Activated CD4-positive, alpha-beta T cell treated with anti-CD3 and anti-CD28 coated beads for 1 hour (primary cell): ENCODE measurements at places on chromosomes 5 and 9.

- DNase-seq: no peak
These were observed 83.2 kb upstream of the FST start for GRCh38 chr5:53397141-53397757.

GRCh38 chr5:105101577-105101976, 1539.0 kb upstream of the NUDT12 start:
- no peak for DNase-seq

DNA sequence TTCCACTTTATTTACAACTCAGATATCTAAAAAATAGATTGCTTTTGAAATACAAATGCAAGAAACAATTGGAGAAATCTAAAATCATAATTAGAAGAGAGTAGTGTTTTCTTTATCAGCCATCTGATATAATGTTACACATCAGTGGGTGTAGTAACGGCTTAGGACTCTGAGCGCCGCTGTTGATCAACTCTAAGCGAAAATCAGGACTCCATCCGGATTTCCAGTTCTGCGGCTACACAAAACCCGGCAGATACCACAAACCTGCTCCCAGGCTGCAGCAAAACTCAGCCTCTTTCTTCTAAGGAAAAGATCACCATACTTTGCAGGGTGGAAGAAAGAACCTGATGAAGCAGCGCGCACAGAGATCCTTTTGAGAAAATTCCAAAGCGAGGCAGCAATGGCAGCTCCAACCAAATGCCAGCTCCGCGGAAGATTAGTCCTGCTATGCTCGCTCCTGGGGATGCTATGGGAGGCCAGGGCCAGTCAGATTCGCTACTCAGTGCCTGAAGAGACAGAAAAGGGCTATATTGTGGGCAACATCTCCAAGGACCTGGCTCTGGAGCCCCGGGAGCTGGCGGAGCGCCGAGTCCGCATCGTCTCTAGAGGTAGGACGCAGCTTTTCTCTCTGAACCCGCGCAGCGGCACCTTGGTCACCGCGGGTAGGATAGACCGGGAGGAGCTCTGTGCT, at the start of gene PCDHGA9:
Gene PCDHGA9 (plus strand): TSS at position 226 of the 691 bp plus-strand sequence. CDS start 175 bp downstream, at position 401.
- DNase-seq: no peak

DNA sequence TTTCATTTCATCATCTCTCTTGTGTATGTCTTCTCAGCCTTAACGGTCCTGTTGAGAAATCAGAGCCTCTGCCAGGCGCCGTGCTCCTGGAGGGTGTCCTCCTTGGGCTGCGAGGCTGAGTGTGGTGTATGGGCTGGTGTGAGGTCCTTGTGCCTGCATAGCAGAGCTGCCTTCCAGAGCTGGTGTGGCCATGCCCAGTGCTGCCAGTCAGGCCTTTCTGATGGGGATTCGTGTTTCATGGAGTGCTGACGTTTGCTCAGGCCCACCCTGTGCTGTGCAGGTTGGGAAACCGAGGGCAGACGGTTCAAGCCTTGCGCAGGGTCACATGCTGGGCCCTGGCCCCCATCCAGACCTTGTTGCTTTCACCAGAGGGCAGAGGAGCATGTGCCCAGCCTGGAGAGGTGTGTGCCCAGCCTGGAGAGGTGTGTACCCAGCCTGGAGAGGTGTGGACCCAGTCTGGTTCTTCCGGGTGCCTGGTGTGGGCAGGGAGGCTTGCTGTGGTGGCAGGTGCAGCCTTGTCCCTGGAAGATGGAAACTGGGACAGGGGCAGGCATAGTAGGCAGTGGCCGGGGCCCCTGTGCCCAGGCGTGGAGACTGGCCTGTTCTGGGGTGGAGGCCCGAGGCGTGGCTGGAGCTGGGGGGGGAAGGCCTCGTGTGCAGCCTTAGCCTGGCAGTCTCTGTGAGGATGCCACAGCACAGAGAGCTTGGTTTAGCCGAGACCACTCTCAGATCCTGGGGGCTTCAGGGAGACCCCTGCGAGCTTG, 84.0 kb downstream of the RXRA start:
- DNase-seq: no peak

DNA sequence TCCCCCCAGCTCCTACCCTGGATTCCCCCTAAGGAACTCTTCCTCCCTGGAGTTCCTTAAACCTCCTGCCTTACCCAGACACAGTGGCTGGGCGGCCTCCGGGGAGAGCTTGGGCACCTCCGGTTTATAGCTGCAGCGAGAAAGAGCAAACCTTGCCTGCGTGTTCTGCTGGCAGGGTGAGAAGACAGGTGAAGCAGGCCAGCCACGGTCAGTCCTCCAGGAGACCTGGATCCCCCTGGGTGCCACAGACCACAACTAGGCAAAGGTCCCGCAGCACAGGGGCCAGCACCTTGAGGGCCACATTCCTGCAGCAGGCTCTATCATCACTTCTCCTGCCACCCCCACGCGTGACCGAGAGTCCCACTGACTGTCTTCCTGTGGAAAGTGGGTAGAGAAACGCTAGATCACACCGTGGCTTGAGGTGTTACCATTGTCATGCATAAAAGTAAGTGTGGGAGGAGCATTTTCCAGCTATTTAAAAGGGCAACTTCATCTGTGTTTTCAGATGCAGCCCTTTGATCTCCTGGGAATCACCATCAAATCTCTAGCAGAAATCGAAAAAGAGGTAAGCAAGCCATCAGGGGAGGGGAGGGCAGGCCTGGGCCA, 130.2 kb upstream of the LMX1B start:
- DNase-seq: no peak

- no peak for DNase-seq
These were observed 189.3 kb upstream of the MAST4 start for GRCh38 chr5:66406761-66407336.

DNA sequence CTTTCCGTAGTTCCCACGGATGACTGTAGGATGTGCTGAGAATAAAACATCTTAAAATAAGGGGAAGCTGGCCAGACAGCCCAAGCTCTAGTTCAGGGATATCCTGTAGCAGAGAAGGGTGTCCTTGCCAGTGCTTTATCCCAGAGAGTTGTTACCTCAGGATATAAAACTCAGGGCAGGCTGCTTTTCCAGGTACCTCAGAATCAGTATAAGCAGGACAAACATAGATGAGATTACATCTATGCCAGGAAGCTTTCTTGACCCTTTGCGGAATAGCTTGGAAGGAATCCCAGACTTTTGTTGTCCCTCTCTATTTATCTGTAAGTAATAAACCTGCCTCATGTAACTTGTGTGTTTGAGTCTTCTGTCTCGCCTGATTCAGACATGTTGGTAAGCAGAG, 565.7 kb downstream of the PRDM9 start:
- DNase-seq: no peak

DNA sequence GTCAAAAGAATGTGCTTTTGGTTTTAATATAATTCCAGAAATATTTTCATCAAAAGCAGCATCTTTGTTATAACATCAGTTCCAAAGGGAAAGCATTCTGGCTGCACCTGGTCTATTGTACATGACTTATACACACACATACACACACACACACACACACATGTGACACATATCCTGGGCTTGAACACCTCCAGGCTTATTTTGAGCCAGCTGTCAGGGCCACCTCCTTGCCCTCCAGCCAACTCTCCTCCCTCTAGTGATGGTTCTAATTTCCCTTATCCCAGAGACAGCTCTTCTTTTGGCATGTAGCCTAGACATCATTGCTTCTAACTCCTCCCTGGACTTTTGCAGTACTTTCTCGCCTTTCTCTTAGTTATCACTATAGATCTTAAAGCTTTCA, 115.0 kb downstream of the PIK3R1 start:
- no peak for DNase-seq

GRCh38 chr9:22120159-22120549, 111.0 kb upstream of the CDKN2B start:
- DNase-seq: no peak

GRCh38 chr9:121059998-121060636, 10.0 kb upstream of the C5 start:
- no peak for DNase-seq

- DNase-seq: no peak
These were observed at the start of gene ADGRD2 for GRCh38 chr9:124450241-124450924. TSS of gene ADGRD2 (plus strand) at chr9:124450451. CDS start at chr9:124451667, 1,216 bp downstream.

GRCh38 chr5:38753141-38753540, 92.7 kb upstream of the OSMR start:
- DNase-seq: no peak

GRCh38 chr5:36877667-36878391, 1.3 kb downstream of the NIPBL start:
- no peak for DNase-seq

GRCh38 chr5:178750230-178750629, 19.8 kb upstream of the ZNF354A start:
- DNase-seq: no peak

GRCh38 chr5:43075319-43076293, 35.5 kb upstream of the ANXA2R start:
- DNase-seq: no peak

- DNase-seq: no peak
These were observed 614.7 kb downstream of the CSNK1G3 start for GRCh38 chr5:124126504-124127217.

DNA sequence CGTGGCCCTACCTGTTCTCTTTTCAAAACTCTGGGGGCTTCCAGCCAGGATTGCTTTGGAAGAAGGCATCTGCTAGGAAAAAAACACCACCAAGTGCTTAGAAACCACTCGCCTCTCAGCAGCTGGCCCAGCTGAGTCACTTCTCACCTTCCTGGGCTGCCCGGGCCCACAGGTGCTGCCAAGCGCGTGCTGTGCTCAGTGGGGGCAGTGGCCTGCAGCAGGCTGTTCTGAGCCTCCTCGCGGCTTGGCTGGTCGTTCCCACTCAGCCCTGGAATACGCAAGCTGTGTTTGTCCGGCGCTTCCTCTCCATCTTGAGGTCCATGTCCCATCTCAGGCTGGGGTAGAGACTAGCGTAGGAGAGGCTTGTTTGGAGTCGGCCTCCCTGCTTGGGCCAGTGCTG, 102.5 kb upstream of the FCN2 start:
- DNase-seq: no peak

- DNase-seq: no peak
These were observed 720.6 kb downstream of the SEMA5A start for GRCh38 chr5:8825139-8825757.

GRCh38 chr5:103821361-103821760, 258.8 kb upstream of the NUDT12 start:
- DNase-seq: no peak

GRCh38 chr5:65734921-65735320, 12.9 kb downstream of the NLN start:
- no peak for DNase-seq

DNA sequence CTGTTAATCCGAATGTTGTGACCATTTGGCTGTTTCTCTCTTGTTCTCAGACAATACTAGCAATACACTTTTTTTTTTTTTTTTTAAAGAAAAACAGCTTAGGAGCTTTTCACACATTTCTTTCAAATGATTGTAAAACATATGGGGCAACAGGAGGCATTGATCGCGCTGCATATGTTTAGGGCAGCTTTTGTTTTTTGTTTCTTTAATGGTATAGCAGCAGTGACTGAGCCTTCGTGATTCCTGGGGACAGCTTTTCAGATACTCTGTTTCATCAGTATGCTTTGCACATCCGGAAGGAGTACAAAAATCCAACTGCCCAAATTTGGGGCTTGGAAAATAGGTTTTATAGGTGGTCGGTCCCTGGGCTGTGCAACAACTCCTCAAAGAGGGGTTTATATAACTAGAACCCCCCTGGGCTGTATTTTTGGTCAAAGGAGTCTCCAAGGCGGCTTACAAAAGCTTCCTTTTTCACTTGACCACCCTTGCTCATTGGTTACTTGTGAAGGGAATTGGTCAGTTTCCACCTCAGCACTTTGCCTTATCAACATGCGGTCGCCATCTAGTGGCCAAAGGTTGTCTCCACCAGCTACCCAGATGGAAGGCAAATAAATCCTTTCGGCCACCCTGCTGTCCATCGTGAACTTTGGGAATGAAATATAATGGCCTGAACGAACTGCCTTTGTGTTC, 91.8 kb downstream of the PDE6A start:
- no peak for DNase-seq

- DNase-seq: no peak
These were observed 889 bp downstream of the PDLIM4 start for GRCh38 chr5:132258102-132259068.

DNA sequence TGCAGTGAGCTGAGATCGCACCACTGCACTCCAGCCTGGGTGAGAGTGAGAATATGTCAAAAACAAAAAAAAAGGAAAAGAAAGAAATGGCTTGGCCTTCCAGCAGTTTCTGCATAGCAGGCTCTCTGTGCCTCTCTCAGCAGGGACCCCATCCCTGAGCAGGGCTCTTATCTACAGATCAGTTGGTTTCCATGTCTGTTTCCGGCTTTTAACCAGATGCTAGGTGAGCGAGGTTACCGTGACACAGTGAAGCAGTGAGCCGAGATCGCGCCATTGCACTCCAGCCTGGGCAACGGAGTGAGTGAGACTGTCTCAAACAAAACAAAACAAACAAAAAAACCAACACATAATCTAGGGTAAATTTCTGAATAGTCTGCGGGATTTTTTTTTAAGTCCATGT, 51.4 kb downstream of the COL5A1 start:
- DNase-seq: no peak
